NCI-H748 treated with DMSO at 0.1 percent for 48 hours (cell line): ENCODE measurements at places on chromosomes 12 and 14.
A peak's percentile ranks its signal among the peaks of the same experiment; 100 is the strongest.

- DNase-seq, result no peak
Observed at GRCh38 chr12:132075714-132076553, 68.2 kb downstream of the DDX51 start.

DNA sequence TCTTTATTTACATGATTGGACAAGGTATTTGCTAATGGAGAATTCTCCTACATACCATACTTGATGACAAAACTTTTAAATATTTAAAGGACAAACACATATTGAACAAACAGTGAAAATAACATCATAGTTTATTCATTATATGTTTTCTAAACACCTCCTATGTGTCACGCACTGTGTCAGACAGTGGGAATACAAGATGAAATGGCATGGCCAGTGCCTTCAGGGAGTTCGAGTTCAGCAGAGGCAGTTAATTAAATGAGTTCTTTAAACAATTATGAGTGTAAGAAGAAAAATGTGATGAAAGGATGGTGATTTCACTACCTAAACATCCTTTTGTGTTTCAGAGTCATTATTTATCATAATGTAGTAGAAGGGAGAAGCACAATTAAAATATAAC is 159.8 kb downstream of the KCNH5 start:
- peak; percentile 66 for DNase-seq

GRCh38 chr14:75771595-75771994 is 110.5 kb downstream of the TTLL5 start:
- DNase-seq, result no peak

DNA sequence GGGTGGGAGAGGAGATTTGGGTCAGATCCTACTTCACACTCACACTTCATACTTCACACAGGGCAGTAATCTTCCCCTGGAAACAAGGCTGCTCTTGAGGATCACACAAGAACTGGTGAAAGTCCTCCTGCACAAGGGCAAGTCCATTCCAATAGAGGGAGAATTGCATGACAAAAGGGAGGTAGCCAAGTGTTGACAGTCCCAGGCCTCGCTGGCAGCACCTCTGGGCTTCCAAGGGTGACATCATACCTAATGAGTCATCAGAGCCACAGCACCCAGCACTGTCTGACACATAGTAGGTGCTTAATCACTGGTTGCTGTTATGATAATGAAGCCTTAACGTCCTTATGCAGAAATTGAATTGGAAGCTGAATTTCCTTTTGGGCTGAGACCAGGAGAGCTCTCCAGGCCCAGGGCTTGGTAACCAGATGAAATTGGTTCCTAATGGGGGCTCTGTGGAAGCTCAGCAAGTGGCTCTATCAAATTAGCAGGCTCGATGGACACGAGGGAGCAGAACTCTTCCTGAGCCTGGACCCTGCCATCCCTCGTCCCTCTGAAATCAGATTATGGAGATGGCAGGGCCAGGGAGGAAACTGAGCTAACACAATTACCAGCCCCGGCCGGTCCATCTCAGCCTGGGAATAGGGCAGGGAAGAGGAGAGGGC is 58.8 kb upstream of the ACTN1 start:
- DNase-seq, result no peak

GRCh38 chr14:60656686-60657455 is 7.6 kb upstream of the SIX1 start:
- DNase-seq, result peak; percentile 75

GRCh38 chr14:73003681-73004080 is 23.2 kb downstream of the ZFYVE1 start:
- no peak for DNase-seq

- DNase-seq, result peak; percentile 50
Observed at GRCh38 chr14:31419967-31420318, 407 bp downstream of the HEATR5A start.

GRCh38 chr12:49345051-49345824 is 1.4 kb upstream of the DNAJC22 start:
- DNase-seq, result peak; percentile 16

GRCh38 chr14:50823762-50824636 is 7.0 kb downstream of the NIN start:
- DNase-seq, result no peak

DNA sequence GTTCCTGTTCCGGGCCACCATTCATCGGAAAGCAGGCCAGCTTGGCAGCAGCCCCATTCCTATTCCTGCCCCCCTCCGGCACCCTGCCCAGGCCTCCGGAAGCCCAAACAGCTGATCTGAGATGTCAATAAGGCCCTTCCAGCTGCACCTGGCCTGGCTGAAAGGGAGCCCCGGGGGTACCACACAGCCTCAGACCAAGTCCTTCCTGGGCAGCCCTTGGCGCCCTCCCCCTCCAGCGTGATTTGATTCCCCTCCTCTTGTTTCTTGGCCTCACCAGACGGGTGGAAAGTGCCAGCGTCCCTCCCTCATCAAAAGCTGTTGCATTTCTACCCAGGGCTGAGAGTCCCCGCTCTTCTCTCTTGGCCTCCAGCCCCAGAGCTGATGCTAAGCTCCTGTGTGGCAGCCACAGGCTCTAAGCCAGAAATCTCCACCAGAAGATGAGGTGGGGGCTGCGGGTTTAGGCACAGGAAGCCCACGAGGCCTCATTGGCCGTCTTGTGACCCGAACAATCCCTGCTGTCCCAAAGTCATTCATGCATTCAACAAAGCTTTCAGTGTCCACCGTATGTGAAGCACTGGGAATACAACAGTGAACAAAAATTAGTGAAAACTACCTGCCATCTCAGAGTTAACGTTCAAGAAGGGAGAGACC is 215.4 kb downstream of the SLC41A2 start:
- DNase-seq, result no peak

DNA sequence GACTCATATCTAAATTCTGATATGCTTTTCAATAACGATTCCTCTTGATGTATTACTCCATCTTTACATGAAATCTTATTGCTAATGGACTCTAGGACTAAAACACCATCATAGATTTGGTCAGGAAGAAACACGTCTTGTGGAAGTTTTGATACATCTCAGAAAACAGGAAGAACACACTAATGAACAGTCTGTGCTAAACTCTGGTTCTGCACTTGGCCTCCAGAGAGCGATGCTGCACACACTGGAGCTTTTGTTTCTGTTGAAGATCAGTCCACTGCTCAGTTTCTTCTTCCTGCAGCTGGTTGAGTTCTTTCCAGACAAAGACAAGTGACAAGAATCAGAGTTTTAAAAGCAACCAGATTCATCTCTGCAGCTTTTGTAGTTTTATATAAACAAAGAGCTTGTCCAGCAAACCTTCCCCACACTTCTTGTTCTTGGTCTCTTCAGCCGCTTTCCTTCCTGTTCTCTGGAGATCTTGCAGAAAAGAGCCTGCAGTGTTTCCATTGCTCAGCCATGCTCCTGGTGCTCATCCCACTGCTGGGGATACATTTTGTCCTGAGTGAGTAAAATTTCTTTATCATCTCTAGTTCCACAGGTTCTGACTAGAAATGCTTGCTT is 229.1 kb upstream of the OR4E1 start:
- no peak for DNase-seq

DNA sequence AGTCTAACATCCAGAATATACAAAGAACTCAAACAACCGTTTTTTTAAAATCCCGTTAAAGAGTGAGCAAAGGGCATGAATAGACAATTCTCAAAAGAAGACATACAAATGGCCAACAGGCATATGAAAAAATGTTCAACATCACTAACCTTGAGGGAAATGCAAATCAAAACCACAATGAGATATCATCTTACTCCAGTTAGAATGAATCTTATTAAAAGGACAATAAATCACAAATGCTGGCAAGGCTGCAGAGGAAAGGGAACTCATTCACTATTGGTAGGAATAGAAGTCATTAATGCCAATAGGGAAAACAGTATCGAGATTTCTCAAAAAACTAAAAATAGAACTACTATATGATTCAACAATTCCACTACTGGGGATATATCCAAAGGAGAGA is 520.1 kb downstream of the RMST start:
- DNase-seq, result no peak

- DNase-seq, result no peak
Observed at GRCh38 chr14:80956922-80957321, 1.5 kb downstream of the TSHR start.

DNA sequence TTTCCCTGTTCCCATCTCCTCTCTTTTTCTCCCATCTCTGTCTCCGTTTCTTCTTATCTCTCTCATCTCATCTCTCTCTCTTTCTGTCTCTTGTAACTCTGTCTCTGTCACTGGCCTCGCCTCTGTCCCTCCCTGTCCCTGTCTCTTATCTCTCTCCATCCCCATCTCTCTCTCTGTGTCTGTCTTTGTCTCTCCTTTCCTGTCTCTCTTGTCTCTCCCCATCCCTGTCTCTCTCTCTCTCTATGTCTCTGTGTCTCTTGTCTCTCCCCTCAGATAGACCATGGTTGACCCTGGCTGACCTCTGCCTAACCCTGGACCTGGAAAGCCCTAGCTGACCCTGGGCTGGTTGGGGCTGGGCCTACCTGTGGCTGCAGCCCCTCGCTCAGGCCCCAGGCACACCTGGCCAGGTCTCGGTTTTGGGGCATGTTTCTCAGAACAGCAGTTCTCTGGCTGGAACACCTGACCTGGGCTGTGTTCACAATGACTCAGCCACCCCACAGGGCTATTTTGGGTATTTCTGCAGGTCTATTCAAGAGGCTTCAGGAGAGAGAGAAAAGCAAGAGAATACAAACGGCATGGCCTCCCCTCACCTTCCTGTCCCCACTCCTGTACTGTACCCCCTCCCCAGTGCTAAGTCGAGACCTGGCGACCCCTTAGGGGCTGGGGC is 174.4 kb downstream of the TMEM121 start:
- no peak for DNase-seq

DNA sequence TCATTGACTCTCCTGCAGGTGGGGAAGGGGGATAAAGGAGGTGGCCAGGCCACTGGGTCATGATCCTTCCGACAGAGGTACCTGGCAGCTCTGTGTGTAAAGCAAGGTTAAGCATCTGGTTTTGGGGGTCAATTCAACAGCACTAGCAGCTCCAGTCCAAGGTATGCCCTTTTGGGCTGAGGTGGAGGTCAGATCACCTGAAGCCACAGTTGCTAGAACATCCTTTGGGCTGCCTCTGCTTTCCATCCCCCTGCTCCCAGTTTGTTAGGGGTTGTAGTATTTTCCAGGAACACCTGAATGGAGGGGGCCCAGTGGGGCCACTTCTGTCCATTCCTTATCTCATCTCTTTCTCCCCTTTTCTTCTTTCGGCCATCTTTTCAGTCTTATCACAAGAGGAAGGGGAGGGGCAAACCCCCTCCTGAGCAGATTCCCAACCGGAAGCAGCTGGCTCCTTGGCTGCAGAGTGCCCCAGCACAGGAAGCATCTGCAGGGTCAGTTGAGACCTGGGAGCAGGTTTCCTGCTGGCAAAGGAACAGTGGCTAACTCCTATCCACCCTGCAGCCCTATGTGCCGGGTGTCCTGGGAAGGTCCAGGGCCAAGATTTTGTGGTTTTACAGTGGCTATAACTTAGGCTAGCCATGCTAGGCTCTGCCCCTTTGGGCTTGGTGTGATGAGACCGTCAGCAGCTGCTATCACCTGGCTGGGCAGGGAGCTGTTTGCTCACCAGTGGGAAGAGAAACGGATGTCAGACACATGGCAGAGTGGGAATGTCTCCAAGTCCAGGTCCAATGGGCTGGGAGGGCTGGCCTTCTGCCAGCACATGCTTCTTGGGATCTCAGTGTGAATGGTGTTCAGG is 40.2 kb downstream of the SH2B3 start:
- DNase-seq, result no peak

GRCh38 chr14:66405158-66405557 is 81.0 kb upstream of the CCDC196 start:
- no peak for DNase-seq

- no peak for DNase-seq
Observed at GRCh38 chr12:51395283-51396230, 4.4 kb upstream of the GALNT6 start.

GRCh38 chr12:114949058-114949820 is 265.3 kb upstream of the TBX3 start:
- DNase-seq, result no peak

GRCh38 chr12:69921831-69922230 is 96.8 kb downstream of the MYRFL start:
- DNase-seq, result peak; percentile 46

- DNase-seq, result no peak
Observed at GRCh38 chr14:94890785-94891184, 120.9 kb upstream of the GSC start.

GRCh38 chr14:29161593-29161992 is 395.0 kb downstream of the FOXG1 start:
- no peak for DNase-seq

GRCh38 chr12:131091976-131092691 is 138.4 kb downstream of the ADGRD1 start:
- no peak for DNase-seq

- no peak for DNase-seq
Observed at GRCh38 chr14:31582286-31582691, 21.1 kb downstream of the NUBPL start.

GRCh38 chr14:60276347-60276746 is 27.3 kb downstream of the PPM1A start:
- DNase-seq, result no peak

DNA sequence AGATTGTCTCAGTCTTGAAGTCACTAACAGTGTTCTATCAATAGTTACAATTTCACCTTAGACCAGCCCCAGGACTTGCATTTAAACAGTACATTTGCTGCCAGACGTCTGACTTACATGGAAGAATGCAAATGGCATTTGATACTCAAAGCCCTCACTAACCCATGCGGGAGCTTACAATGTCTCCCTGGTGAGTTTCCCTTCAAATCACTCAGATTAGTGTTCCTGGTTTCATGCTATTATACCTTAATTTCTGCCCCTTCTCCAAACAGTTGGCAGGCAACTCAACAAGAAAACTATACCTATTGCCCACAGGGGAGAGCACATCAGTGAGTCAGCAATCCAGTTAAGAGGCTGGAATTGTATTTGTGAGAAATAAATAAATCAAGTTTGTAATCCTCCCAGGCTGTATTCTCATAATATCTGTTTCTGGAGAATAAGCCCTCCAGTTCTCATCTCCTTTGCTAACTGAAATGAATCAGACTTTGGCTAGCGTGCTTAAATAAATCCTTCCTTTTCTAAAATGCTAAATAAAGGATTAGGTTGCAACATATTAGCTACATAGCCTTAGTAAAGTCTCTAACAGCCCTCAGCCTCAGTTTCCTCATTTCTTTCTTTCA is 23.7 kb downstream of the GSTZ1 start:
- no peak for DNase-seq

- DNase-seq, result no peak
Observed at GRCh38 chr12:42162965-42163364, 18.3 kb upstream of the GXYLT1 start.

DNA sequence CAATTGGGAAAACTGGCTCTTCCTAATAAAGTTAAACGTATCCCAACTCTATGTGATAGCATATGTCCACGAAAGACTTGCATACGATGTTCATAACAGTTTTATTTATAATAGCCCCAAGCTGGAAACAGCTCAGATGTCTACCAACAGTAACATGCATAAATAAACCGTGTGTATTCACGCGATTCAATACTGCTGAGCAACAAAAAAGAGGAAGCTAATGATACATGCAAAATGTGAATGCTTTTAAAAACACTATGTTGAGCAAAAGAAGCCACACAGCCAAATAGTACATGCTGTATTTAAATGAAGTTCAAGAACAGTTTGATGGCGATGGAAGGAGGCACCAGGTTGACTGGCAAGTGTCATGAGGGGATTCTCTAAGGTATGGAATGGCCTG is 55.7 kb downstream of the TRIM9 start:
- no peak for DNase-seq

GRCh38 chr14:68741477-68741791 is 51.4 kb downstream of the ZFP36L1 start:
- DNase-seq, result no peak
